PC-9 (cell line): ENCODE measurements at places on chromosomes 6 and 20. TPM values are rescaled to one million over a fixed set of nuclear protein-coding genes. Genes with fewer than 3 reads are reported as not detected.

- no peaks in the 10 kb centered on the region for H3K36me3 ChIP-seq
- no peak overlapping the region for H3K4me3 ChIP-seq
- H3K27me3 ChIP-seq: peaks cover 44% of the 10 kb centered on the region
- no peak for DNase-seq
- no peak overlapping the region for H3K27ac ChIP-seq
Observed at GRCh38 chr6:13234130-13234529, 94.2 kb downstream of the TBC1D7 start.

- no peak for DNase-seq
- H3K4me1 ChIP-seq: no peaks in the 10 kb centered on the region
- no peak overlapping the region for H3K4me3 ChIP-seq
- no peak overlapping the region for H3K27ac ChIP-seq
- H3K36me3 ChIP-seq: no peaks in the 10 kb centered on the region
Observed at GRCh38 chr6:23213193-23213592, 643.8 kb downstream of the HDGFL1 start.

DNA sequence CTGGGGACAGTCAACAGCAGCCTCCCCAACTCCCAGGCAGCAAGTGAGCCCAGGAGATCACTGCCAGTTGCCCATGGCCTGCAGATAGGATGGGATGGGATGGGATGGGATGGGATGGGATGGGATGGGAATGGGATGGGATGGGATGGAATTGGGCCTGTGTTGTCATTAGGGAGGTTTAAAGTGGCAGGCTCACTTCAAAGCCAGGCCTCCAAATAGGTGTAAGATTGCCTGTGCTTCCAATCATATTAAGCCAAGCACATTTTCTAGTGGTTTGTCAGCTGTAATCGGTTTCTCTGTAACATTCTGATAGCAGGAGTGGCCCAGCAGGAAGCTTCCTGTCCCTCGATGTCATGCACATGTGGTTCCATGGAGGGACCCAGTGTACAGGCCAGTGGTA lies 82.7 kb upstream of the NXT1 start:
- H3K27me3 ChIP-seq: no peaks in the 10 kb centered on the region
- no peak for DNase-seq
- no peak overlapping the region for H3K27ac ChIP-seq
- no peak overlapping the region for H3K4me3 ChIP-seq
- no peaks in the 10 kb centered on the region for H3K36me3 ChIP-seq
- no peaks in the 10 kb centered on the region for H3K4me1 ChIP-seq

CDSN gene
- 1.0 and 1.9 TPM in 2 replicates for total RNA-seq

DNA sequence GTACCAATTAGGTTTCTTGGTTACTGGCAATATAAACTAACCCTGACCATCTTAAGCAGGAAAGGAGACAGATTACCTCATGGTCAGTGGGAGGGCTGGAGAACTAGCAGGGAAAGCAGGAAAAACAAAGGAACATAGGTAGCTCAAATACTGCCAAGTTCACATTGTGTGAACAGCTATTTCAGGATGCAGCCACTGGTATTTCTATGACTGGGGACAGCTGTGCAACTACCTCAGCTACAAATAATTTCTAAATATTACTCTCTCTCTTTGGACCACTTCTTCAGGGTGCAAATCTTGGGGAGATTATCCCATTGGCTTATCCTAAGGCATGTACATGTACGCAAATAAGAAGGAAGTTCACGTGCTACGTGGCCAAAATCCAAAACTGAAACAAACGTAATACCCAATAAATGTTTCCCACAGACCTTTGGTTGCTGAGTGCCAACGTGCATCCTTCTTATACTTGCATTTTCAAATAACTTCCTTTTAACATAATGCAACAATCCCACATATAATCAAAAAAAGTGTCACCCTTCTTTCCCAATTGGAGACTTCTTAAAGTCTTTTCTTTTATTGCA lies 180.9 kb downstream of the PHF3 start:
- H3K4me3 ChIP-seq: no peak overlapping the region
- no peaks in the 10 kb centered on the region for H3K4me1 ChIP-seq
- H3K27ac ChIP-seq: no peak overlapping the region
- no peaks in the 10 kb centered on the region for H3K36me3 ChIP-seq
- DNase-seq: no peak

BHLHE23 gene
- total RNA-seq: not detected in 2 replicates
